Activated CD4-positive, alpha-beta T cell treated with anti-CD3 and anti-CD28 coated beads, Interleukin-2, amount 10 ng/mL, durations not matched to agents 24 days and 14 days (primary cell): ENCODE measurements at places on chromosomes 3 and 15. TPM values are rescaled to one million over a fixed set of nuclear protein-coding genes. Genes with fewer than 3 reads are reported as not detected.

GRCh38 chr3:14422016-14422963 lies 19.9 kb downstream of the SLC6A6 start:
- H3K4me3 ChIP-seq = no peak overlapping the region
- peak overlapping the region; percentile 58 for H3K27ac ChIP-seq
- no peak for DNase-seq

DNA sequence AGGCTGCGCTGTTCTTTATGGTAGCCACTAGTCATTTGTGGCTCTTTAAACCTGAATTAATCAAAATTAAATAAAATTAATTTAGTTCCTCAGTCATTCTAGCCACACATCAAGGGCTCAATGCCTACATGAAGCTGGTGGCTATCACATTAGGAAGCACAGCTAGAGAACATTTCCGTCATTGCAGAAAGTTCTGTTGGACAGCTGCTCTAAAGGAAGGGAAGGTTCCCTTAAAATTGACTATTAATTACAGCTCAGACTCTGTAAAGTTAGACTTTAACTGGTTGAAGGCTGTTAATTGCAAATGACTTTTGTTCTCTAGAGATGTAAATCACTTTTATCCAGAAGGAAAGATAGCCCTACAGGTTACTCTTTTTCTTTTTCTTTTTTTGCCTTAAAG lies 202.7 kb upstream of the ADAMTS9 start:
- H3K4me3 ChIP-seq = no peak overlapping the region
- no peaks in the 10 kb centered on the region for H3K27me3 ChIP-seq
- H3K4me1 ChIP-seq = no peaks in the 10 kb centered on the region
- no peaks in the 10 kb centered on the region for H3K36me3 ChIP-seq

DNA sequence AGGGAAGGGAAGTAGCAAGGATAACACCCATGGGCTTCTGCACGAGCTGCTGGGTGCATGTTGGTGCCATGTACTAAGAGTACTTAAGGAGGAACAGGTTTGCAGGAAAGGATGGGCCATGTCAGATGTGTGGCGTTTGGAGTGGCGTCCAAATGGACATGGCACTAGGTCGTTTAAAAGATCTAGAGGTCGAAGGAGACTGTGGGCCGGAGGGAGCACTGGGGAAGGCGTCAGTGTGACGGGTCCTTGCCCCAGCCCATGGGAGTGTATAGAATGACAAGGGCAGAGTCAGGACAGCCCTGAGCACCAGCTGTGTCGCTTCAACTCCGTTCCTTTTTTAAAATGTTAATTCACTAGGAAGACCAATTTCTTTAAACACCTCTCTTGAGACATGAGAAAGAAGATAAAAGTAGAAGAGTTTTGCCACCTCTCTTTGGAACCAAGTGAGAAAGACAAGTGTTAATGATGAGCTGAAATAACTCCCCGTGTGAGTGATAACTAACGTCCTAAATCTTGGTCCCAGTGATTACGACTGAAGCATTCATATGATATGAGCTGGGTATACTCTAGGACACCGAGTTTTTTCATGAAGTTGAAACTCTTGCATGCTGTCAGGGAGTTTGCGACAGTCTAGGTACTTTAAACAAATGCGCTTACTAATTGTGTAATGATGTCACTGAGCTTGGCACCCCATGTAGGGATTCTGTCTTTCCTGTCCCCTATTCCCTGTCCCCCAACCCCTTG lies 23.8 kb downstream of the LYSMD4 start:
- H3K36me3 ChIP-seq = peaks cover 30% of the 10 kb centered on the region
- no peak for DNase-seq
- H3K4me3 ChIP-seq = no peak overlapping the region
- H3K27ac ChIP-seq = no peak overlapping the region

DNA sequence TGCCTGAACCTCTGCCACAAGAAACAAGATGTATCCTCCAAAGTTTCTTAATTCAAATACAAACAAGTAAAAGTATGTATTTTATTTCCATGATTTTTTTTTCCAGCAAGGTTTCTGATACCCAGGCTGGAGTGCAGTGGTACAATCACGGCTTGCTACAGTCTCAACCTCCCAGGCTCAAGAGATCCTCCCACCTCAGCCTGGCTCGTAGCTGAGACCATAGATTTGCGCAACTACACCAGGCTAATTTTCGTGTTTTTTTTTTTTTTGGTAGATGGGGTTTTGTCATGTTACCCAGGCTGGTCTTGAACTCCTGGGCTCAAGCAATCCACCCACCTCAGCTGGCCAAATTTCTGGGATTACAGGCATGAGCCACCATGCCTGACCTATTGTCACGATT lies 12.2 kb upstream of the VEPH1 start:
- no peaks in the 10 kb centered on the region for H3K36me3 ChIP-seq
- no peaks in the 10 kb centered on the region for H3K27me3 ChIP-seq
- H3K27ac ChIP-seq = no peak overlapping the region
- H3K4me1 ChIP-seq = no peaks in the 10 kb centered on the region

GRCh38 chr15:83208367-83208661 lies 691 bp upstream of the HDGFL3 start:
- H3K4me3 ChIP-seq = no peak overlapping the region
- peaks cover 9% of the 10 kb centered on the region for H3K4me1 ChIP-seq
- no peak for DNase-seq
- peaks cover 5% of the 10 kb centered on the region for H3K36me3 ChIP-seq
- H3K27ac ChIP-seq = peak overlapping the region; percentile 75

DNA sequence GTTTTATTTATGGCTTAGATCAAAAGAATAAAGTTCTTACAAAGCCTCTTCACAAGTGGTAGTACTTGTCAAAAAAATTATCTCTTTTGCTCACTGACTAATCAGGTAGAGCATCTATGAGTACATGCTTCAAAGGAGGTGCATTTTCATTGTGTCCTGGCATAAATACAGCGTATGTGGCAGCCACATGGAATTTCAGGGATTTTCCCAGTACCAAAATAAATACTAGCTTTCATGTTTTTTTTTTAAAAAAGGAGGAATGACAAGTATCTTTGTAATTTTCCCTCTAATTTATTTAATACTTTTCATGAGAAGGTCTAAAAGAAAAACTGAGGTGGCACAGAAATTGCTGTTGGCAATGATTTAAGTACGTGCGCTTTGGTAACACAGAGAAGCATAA lies 597.8 kb upstream of the ALCAM start:
- no peak for DNase-seq
- H3K36me3 ChIP-seq = no peaks in the 10 kb centered on the region
- H3K4me1 ChIP-seq = no peaks in the 10 kb centered on the region
- no peak overlapping the region for H3K27ac ChIP-seq

DNA sequence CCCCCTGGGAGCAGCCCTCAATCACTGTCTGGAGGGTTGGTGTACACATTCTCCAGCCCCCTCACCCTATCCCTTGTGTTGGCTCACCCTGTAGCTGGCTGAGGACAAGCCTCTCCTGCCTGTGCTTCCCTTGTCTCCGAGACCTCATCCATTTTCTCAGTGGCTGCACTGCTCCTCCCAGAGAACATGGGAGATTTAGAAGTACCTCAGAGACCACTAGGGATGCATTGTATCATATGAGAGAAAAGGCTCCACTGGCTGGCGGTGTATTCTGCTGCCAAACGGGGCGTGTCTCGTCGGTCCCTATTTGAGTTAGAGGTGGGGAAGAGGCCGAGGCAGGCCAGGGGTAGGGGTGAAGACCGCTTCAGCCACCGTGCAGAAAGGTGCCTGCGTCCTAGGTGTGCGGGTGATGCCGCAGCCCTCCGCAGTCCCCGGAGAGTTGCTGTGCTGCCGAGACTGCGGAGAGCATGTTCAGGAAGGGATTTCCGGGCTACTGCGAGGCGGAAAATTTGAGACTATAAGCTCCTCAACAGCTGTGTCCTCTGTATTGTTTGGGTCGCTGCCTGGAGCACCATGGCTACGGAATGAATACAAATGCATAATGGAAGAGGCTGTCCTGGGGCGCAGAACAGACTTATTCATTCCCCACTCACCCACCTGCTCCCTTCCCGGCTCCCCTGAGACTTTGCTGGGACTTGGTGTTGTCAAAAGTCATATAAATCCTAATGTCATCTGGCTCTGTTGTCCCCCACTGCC lies 43.8 kb downstream of the SPSB4 start:
- H3K27me3 ChIP-seq = peaks cover 3% of the 10 kb centered on the region
- peaks cover 2% of the 10 kb centered on the region for H3K4me1 ChIP-seq
- H3K4me3 ChIP-seq = no peak overlapping the region

DNA sequence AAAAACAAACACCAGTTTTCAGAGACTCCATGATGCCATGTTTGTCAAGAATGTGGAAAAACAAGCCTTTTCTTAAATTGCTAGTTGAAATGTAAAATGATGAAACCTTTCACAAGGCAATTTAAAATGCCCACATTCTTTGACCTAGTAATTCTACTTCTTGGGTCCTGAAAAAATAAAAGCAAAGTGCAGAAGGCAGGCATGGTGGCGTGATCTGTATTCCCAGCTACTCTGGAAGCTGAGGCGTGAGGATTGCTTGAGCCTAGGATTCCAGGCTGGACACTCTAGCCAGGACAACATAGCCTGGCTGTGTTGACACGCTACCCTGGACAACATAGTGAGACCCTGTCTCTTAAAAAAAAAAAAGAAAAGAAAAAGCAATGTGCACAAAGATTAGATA lies 4.3 kb upstream of the MORF4L1 start:
- H3K36me3 ChIP-seq = peaks cover 2% of the 10 kb centered on the region
- no peak overlapping the region for H3K4me3 ChIP-seq
- peaks cover 8% of the 10 kb centered on the region for H3K27me3 ChIP-seq
- DNase-seq = no peak
- no peak overlapping the region for H3K27ac ChIP-seq

The SPINK8 gene
- not detected in 2 replicates for total RNA-seq

The SLC12A8 gene
- 1.1 and 1.2 TPM in 2 replicates for total RNA-seq

The SLC22A14 gene
- not detected in 2 replicates for total RNA-seq

The EFCC1 gene
- 0.36 and 0.37 TPM in 2 replicates for total RNA-seq
